ENCODE measurements at places on chromosomes 16 and 17.

DNA sequence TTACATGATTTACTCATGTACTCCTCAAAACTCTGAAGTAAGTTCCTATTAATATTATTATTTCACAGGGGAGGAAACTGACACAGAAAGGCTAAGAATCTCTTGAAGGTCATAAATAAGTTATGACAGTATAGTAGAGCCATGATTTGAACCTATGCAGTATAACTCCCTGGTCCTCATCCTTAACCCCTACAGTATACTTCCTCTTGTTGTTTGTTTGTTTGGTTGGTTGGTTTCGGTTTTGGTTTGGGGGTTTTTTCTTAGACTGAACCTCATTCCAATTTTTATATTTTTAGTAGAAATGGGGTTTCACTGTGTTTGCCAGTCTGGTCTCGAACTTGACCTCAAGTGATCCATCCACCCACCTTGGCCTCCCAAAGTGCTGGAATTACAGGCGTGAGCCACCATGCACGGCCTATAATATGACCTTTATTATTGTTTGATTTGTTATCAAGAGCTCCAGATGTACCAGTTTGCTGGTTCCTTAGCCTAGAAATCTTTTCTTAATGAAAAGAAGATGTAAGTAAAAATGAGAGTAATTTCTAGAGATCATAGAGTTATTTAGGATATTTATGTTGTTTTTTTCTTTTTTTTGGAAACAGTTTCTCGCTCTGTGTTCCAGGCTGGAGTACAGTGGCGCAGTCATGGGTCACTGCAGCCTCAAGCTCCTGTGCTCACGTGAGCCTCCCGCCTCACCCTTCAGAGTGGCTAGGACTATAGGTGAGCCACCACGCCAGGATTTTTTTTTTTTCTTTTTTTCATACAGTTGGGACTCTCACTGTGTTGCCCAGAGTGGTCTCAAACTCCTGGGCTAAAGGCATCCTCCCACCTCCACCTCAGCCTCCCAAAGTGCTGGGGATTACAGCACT, 4.8 kb downstream of the PRR11 start:
- peak; percentile 47 for DNase-seq

DNA sequence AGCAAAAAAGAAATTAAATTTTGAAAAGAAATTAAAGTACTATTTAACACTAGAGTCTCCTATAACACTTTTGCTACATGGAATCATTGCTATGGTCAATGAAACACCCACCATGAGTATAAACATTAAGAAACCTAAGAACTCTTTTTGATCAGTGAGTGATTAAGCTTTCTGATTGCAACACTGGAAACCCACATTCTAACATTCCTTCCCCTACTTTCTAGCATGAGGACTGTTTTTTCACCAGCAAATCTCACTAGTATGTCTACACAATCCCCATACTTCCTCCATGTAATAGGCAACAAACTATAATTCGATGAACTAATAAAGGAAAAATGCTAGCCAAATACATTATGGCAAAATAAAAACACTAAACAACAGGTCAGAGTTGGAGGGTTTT, 54.7 kb downstream of the SKAP1 start:
- DNase-seq, result no peak

- DNase-seq, result no peak
Observed at GRCh38 chr17:61223725-61224124, 175.9 kb upstream of the TBX2 start.

DNA sequence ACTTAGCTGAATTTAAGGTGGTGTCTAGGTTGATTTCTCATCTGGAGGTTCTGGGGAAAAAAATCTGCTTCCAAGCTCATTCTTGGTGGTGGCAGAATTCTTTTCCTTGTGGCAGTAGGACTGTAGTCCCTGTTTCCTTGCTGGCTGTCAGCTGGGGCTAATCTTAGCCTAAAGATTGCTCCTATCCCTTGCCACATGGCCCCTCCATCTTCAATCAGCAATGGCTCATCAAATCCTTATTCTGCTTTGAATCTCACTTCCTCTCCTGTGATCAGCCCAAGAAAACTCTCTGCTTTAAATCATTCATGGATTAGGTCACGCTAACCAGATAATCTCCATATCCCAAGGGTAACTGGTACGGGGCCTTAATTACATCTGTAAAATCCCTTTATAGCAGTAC, 6.6 kb downstream of the FAM20A start:
- DNase-seq, result no peak

GRCh38 chr17:59839651-59840328, 53.0 kb downstream of the TUBD1 start:
- no peak for DNase-seq

DNA sequence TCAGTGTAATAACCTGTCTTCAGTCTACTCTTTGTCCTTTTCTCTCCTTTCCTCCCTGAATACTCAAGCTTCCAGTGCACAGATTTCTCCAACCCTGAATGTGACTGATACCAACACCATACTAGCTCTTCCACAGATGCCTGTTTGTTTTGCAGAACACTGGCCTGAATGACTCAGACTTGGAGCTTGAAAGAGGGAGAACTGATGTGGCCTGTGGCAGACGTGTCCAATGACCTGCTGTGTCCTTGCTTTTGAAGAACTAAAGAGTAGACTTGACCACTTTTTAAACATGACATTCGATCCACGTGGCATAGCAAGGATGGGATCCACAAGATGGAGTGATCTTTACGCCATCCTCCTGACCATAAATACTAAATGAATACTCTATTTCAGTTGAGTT, 361.0 kb downstream of the WWOX start:
- no peak for DNase-seq

GRCh38 chr16:78817200-78817739, 717.8 kb downstream of the WWOX start:
- no peak for DNase-seq

DNA sequence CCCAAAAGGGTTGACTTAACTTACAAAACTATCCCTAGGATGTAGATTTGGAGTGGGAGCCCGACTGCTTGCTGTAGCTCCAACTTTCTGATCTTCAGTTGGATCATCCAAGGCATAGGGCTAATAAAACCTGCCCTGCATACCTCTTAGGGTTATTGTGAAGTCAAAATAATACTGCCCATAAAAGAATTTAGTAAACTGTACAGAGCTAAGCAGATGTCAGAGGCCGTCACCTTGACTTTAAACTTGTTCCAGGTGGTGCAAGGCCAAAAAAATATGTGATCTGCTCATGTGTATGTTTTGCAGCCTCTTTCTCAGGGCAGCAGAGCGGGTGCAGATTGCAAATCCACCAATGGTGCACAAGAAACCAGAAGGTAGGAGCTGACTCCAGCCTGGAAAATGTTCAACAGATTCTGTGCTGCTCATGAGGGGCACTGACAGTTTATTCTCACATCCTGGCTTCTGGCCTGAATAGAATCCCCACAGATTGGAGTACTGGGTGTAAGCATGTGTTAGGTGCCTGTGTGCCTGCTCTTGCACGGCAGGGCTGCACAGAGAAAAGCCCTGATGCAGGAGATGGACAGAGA, 180.7 kb downstream of the MAP2K4 start:
- no peak for DNase-seq

- DNase-seq, result no peak
Observed at GRCh38 chr17:79728908-79729471, 1.8 kb upstream of the ENPP7 start.

GRCh38 chr17:17325816-17326215, 22.6 kb downstream of the NT5M start:
- DNase-seq, result no peak

- DNase-seq, result no peak
Observed at GRCh38 chr17:8887834-8888703, 20.6 kb upstream of the PIK3R6 start.

DNA sequence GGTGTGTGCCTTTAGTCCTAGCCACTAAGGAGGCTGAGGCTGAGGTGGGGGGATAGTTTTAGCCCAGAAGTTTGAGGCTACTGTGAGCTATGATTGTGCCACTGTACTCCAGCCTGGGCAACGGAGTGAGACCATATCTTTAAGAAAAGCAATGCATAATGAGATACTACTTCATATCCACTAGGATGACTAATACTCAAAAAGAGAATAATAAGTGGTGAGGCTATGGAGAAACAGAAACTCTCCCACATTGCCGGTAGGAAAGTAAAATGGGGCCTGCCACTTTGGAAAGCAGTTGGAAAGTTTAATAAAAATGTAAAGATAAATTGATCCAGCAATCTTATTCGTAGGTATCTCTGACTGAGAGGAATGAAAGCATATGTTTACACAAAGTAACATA, 4.6 kb upstream of the NPIPB2 start:
- DNase-seq, result no peak
